Activated naive CD8-positive, alpha-beta T cell treated with anti-CD3 and anti-CD28 coated beads, Interleukin-2, amount 50 U/mL, for 24 hours (primary cell): ENCODE measurements at places on chromosomes 1 and 21.
A peak's percentile ranks its signal among the peaks of the same experiment; 100 is the strongest.

DNA sequence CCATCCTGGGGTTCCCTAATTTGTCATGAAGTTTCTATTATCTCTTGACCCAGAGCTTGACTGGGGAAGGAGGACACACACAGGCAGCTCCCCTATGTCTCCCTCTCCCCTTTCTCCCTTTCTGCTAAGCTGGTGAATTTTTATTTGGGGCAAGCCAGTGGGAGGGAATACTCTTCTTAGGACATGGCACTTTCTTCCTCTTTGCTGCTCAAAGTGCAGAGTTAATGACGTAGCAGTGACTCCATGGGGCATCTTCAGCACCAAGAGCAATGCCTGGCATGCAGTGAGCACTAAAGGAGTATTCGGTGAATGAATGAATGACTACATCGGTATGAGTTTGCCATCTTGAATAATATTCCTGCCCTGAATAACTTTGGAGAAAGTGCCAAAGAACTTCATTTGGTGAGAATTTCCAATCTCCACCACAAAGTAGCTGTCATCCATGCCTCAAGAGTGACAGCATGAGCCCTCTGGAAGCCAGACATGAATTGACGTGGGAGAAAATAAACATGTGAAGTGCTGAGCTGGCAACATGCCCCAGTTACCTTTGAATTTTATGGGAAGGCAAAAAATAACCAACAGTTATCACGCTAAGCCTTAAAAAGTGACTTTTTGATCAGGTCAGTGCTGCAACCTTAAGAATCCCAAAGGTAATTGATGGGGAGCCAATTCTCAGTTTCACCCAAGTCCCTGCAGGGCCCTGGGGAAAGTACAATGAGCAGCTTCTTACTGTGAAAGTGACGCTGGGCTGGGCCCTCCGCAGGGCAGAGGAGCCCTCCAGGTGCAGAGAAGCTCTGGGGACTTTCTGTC lies 22.1 kb upstream of the ATF3 start:
- no peak for DNase-seq

DNA sequence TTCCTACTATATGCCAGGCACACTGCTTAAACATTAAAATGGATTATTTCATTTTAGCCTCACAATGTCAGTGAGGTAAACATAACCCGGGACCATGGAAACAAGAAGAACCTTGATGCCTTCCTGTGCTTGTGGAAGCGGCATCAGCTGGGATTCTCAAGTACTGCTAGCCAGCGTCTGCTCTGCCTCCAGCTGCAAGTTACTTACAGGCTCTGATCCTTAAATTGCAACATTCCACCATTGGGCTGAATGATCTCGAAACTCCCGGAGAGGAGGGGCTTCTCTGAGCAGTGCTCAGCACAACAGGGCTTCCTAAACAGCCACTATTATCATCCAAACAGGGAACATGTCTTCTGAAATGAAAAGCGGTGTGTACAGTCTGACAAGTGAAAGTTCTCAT lies 6.7 kb upstream of the MAN1C1 start:
- DNase-seq, result no peak

- DNase-seq, result no peak
Measured at GRCh38 chr1:93964777-93965200, 55.6 kb upstream of the GCLM start.

- no peak for DNase-seq
Measured at GRCh38 chr1:10648689-10649516, 147.5 kb downstream of the CASZ1 start.

- DNase-seq, result no peak
Measured at GRCh38 chr1:37652976-37653375, 18.3 kb upstream of the RSPO1 start.

GRCh38 chr1:236823559-236823958 lies 28.5 kb downstream of the MTR start:
- no peak for DNase-seq

GRCh38 chr1:69494221-69494620 lies 73.5 kb upstream of the LRRC7 start:
- DNase-seq, result no peak

DNA sequence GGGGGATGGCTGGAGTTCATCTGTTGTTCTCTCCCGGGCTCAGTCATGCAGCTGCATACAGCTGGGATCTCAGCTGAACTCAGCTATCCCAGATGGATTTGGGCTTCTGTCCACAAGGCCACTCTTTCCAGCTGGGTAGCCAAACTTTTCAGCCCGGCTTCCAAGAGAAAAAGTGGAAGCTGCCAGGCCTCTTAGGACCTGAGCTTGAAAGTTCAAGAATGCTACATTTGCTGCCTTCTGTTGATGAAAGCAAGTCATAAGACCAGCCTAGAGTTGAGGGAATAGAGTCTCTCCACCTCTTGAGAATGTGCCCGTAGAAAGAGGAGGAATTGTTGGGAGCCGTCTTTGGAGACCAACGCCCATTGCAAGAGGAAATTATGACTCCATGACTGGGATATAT lies 95.3 kb downstream of the C1orf21 start:
- no peak for DNase-seq

- no peak for DNase-seq
Measured at GRCh38 chr1:176791906-176792305, 328.9 kb downstream of the PAPPA2 start.

DNA sequence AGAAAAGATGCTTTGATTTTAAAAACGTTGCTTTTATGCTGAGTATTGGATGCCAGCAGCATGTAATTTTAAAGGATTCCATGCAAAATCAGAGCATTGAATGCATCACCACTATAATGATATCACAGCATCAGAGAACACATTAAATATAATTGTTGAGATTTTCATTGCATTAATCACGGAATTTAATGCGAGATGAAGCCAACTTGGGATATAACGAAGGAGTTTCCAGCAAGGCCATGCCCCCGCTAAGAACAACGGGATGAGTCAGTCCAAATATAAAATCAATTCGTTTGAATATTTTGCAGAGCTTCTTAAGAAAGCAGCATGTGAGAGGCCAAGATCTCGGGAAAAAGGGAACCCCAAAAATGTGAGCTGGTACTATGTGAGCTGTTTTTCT lies 423.4 kb upstream of the CHRM3 start:
- no peak for DNase-seq

DNA sequence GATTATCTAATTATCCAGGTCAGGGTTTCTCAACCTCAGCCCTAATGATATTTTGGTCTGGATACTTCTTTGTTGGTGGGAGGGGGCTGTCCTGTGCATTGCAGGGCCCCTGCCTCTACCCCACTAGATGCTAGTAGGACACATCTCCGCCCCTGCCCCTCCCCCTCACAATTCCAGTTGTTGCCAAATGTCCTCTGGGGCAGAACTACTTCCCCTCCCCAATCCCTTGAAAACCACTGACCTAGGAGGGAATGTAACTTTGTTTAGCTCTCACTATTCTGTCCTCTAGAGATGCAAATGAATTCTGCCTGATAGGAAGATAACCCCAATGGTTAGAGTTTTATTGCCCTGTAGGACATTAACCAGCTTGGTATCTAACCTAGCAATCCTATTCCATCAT lies 8.1 kb downstream of the CACNA1S start:
- no peak for DNase-seq

GRCh38 chr21:39033878-39034589 lies 149.2 kb downstream of the PSMG1 start:
- DNase-seq, result no peak

DNA sequence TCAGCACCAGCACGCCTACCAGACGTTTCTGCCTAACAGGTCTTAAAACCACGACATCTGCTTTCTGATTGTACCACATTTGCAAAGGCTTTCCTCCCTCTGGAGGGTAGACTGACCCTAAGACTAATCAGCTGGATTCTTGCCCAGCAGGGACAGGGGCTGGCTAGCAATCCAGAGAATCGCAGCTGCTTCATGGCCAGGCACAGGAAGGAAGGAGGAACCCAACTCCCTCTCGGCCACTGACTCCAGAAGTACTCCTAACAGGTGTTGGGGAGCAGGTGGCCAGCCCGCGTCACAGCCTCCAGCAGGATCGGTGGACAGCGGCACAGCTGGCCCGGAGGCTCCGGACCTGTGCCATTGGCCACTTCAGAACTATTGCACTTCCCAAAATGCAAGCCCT lies 180.8 kb downstream of the NPHP4 start:
- no peak for DNase-seq

- no peak for DNase-seq
Measured at GRCh38 chr1:30132602-30133286, 590.6 kb downstream of the MATN1 start.

DNA sequence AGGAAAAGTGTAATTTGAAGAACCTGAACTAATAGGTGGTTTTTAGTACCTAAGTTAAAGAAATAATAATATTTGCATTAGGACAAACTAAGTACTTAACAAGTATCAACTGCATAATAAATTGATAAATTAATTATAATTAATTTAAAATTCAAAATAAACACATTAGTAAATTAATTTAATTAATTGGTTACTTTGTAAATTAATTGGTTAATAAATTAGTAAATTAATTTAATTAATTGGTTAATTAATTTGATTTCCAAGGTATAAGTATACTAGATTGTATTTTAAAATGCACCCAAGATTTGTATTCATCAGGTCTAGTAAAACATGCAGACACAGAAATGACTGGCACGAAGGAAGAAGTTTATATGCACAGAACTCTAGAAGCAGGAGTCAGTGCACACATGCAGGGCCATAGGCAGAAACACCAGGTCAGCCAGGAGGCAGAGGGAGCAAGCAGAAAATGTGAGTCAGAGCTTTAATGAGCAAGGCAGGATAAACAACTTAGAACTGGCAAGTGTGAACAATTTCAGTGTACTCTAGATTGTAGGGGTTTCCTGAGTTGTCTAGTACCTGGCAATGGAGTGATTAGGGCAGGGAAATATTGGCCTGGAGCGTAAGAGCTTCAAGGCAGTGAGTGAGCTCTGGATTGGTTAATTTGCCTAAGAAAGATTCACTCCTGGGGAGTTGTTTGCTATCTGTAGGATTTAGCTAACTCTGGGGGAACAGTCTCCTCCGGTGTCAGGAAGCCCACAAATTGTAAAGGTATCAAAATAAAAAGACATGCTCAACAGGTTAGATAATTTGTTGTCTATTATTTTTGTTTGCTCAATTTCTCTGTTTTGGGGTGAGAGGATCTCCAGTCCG lies 665.7 kb downstream of the MRPL39 start:
- DNase-seq, result no peak

GRCh38 chr1:83994111-83994510 lies 4.8 kb downstream of the TTLL7 start:
- DNase-seq, result no peak

- no peak for DNase-seq
Measured at GRCh38 chr1:100955322-100955721, 59.4 kb downstream of the SLC30A7 start.

DNA sequence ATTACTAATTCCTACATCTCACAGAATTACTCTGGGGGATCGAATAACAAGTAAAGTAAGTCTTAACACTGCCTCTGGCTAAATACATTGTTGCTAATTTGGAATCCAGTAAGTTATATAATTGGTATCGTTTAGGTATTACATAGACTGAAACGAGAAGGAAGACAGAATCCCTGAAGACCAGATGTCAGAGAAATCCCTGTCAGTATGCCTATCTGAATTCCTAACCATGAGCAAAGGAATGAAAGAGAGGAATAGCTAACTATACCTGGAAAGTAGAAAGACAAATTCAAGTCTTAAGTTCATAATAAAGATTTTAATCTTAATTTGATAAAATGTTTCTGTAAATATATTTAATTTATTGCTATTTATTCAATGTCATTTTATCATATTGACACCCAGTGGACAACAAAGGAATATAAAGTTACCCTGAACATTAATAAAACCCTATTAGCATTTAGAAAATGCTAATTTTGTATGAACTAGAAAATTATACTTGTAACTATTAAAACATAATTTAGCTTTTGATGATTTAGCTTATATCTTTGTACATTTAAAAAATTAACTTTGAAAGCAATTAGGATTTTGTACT lies 11.4 kb downstream of the DEPDC1 start:
- DNase-seq, result no peak

GRCh38 chr1:246779561-246780175 lies 55.5 kb downstream of the SCCPDH start:
- DNase-seq, result no peak

DNA sequence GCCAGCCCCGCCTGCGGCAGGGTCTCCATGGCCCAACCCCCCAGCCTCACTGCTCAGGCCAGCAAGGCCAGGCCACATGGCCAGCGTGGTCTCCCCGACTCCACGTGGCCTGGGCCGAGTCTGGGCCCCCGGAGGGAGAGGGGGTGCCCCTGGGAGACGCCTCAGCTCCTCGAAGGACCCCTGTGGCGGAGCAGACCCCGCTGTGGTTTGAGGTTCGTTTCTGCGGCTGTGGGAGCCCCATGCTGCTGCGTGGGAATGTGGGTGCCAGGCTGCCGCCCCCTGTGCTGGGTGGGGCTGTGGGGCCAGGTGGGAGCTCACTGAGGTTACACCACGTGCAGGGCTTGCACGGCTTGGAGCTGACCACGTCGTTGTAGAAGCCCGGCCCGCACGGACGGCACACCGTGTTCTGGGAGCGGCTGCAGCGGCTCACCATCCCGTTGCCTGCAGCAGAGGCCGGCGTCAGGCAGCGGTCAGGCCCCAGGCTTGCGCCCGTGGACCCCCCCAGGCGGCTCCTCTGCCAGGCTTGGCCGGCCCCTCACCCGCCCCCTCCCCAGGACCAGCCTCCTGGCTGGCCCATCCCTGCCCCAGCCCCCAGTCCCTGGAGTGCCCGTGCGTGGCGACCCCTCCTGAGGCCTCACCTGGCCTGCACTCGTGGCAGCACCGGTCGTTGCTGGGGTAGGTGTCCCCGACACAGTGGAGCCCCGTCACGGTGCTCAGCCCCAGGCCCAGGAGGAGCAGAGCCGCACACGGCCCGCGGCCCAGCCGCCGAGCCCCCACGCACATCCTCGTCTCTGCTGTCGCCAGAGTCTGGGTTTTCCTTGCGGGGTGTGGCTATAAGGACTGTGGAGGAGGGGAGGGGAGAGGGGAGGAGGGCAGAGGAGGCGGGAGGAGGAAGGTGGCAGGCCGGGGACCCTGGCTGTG lies at the start of gene TNFRSF4:
Gene TNFRSF4, minus strand, starts transcription at position 809 of the 921 bp plus-strand sequence. Its CDS starts 26 bp downstream, at position 783.
- DNase-seq, result peak; percentile 54

GRCh38 chr1:50704126-50704525 lies 255.9 kb downstream of the FAF1 start:
- no peak for DNase-seq

DNA sequence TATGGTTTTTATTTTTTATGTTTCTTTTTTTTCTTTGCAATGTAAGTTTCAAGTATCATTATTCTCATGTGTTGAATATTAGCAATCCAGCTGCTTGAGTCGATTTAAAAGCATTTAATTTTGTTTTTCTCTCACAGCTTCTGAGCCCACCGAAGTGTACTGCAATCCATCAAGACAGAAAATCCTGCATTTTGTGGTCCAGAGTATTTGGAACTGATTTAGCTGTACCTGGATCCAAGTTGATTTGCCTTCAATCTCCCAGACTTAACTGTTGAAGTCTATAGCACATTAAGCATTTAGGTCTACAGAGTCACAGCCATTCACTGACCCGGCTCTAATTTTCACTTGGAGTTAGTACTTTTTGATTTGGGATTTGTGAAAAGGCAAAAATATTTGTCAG lies 622.9 kb upstream of the ADAMTS5 start:
- DNase-seq, result no peak

DNA sequence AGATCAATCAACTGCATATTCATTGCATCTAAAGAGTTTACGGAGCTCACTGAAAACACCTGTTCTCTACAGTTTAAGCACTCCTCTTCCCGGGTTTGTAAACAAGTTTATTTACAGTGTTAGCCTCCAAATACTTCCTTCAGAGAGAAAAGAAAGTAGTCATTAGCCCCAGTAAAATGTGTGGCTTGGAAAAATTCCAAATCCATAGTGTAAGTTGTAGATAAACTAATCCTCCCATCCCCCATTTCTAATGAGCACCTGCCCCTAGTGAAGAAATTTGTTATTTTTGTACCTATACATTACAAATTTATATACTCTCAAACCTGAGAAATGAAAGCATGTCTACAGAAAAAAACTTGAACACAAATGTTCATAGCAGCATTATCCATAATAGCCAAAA lies 21.9 kb downstream of the PUM1 start:
- no peak for DNase-seq

GRCh38 chr1:111737216-111738132 lies 1.7 kb downstream of the INKA2 start:
- no peak for DNase-seq
